ENCODE measurements at places on chromosomes 3 and 15.

- no peak for DNase-seq
Measured at GRCh38 chr15:80216141-80216540, 35.9 kb downstream of the CTXND1 start.

- peak; percentile 41 for DNase-seq
Measured at GRCh38 chr15:38461066-38461833, 7.3 kb downstream of the FAM98B start.

GRCh38 chr3:139388821-139389551 is 461 bp downstream of the COPB2 start:
- peak; percentile 24 for DNase-seq

- DNase-seq: no peak
Measured at GRCh38 chr3:120473389-120473788, 22.6 kb upstream of the FSTL1 start.

- DNase-seq: no peak
Measured at GRCh38 chr15:68621535-68621934, 42.7 kb downstream of the CORO2B start.

- DNase-seq: no peak
Measured at GRCh38 chr15:30917675-30918074, 14.0 kb downstream of the FAN1 start.

DNA sequence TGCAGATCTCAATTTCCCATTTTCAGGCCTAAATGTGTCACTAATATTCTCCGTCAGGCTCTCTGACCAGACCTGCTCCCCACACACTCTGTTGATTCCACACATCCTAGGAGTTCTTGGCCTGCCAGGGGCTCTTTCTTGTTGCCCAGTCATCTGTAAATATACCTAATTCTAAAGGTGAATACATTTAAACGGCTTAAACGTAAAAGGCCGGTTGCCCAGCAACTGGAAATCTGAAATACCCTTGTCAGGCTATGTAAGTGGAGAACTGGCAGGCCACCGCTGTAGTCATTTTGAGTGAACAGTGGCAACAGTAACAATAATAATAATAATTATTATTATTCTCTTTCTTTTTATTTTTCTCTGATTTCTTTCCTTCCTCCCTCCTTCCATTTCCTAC is 302.7 kb downstream of the AGBL1 start:
- no peak for DNase-seq

- no peak for DNase-seq
Measured at GRCh38 chr3:146780251-146780650, 175.1 kb upstream of the PLSCR5 start.

- DNase-seq: no peak
Measured at GRCh38 chr3:162842549-162843216, 1346.1 kb downstream of the OTOL1 start.

DNA sequence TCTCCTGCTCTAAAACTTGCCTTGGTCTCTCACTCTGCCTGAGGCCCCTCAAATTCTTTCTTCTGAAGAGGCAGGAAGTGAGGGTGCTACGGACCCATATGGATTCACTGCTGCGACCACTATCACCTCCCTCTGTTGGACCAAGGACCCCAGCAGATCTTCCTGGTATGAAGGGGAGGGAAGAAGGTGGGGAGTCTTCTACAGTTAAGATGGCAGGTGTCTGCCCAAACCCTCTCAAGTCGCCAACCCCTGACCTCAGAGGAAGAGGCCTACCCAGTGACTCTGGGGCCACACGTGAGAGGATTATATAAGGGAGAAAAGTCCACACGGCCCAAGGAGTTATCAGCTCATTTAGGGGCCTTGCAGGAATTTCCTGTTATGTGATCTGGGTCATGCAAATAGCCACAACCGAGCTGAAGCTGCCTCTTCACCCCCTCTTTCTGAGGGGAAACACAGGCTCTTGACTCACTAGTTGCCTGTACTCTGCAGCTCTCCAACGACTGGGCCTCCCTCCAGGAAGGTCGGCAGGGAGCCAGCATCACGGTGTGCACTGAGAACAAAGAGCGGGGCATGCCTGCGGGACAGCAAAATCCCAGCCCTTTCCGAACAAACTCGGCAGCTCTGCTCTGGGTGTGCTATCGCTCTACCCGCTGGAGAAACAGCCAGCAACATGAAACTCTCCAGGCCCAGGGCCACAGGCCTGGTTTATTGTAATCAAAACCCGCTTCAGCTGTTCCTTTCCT is 116.0 kb downstream of the XXYLT1 start:
- DNase-seq: no peak

DNA sequence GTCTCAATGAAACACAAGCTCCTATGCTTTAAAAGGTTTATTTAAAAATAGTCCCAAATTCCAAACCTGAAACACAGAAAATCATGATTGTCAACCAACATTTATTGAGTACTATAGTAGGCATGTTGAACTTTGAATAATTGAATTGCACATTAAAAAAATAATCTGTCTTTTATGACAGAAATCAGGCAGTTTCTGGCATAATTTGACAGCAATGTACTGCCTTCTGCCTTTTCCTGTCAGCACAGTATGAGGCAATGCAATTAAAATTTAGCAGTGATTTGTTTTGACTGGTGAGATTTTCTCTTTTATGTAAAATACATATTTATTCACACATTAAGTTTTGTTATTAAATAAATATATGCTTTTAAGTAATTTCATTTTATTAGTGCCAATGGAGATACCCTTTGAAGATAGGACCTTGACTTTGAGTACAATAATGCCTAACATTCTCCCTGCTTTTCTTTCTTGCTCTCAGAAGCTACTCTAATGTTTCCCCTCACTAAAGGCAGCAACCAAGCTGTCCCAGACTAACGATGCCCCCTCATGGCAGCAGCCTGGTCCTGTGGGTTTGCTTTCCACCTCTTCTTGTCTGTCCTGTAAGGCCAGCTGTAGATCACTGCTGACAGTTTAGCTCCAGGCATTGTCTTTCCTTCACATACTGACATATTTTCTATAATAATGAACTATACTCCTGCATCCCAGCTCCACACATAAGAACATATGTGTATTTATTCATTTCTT is 346.7 kb downstream of the IL20RB start:
- DNase-seq: no peak

- DNase-seq: no peak
Measured at GRCh38 chr15:61916104-61916503, 144.1 kb downstream of the VPS13C start.

GRCh38 chr3:156793851-156794250 is 32.3 kb upstream of the LEKR1 start:
- DNase-seq: no peak

DNA sequence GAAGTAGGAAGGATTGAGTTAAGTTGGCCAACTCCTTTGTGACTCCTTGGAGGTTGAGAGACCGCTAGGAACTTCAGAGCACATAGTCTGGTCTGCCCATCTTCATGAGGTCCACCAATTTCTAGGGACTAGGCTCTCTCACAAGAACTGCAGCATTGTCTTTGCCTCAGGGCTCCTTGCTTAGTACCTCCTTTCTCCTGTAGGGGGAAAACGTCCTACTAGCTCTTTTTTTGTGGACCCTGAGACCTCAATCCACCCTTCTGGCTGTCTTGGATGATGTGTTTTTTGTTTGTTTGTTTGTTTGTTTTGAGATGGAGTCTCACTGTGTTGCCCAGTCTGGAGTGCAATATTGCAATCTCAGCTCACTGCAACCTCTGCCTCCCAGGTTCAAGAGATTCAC is 21.6 kb downstream of the REC114 start:
- DNase-seq: peak; percentile 2

GRCh38 chr15:73240866-73241499 is 127.8 kb downstream of the HCN4 start:
- DNase-seq: peak; percentile 78

DNA sequence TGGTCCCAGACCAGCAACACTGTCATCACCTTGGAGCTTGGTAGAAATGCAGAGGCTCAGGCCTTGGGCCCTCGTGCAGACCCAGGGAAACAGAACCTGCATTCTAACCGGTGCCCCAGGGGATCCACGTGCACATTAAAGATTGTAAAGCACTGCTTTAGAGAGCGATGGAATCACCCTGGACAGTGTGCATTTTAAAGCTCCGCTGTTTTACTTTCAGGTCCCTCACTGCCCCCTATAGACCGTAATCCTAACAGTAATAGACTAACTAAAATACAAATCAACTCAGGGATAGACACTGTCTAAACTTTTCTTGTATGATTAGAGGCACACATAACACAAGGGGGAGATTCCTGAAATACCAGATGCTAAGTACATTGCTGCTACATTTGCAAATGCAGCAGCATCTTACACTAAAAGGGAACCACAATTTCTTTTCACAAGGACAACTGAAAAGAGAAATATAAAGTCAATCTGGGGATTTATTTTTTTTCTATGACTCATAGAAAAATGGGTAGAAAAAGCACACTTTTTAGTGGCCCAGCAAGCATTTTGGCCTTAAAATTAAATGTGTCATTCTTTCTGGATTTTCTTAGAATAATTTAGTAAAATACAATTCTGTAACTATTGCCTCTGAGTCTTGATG is 10.5 kb upstream of the SH3GL3 start:
- DNase-seq: peak; percentile 7

Measured in activated CD4-positive, alpha-beta T cell treated with anti-CD3 and anti-CD28 coated beads, Interleukin-10, Interleukin-2, amounts not matched to agents 100 ng/mL and 50 ng/mL, durations not matched to agents 16 hours and 8 hours (primary cell).